ENCODE measurements at places on chromosomes 16 and 17.

GRCh38 chr16:66045626-66046025 is 320.9 kb upstream of the CDH5 start:
- ATAC-seq = no peak

- ATAC-seq = no peak
Measured at GRCh38 chr17:75642784-75643642, 9.8 kb downstream of the SMIM5 start.

DNA sequence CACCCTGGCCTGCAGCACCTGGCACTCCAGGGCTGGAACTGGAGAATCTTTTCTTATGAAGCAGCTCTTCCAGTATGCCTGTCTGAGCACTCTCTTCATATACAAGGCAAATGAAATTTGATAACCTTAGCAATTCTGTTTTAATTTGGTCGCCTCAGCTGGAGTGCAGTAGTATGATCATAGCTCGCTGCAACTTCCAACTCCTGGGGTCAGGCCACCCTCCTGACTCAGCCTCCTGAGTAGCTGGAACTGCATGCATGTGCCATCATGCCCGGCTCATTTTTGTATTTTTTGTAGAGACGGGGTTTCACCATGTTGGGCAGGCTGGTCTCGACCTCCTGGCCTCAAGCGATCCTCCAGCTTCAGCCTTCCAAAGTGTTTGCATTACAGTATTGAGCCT is 140.8 kb upstream of the CHMP6 start:
- no peak for ATAC-seq

- no peak for ATAC-seq
Measured at GRCh38 chr16:86959091-86959651, 358.0 kb downstream of the C16orf95 start.

DNA sequence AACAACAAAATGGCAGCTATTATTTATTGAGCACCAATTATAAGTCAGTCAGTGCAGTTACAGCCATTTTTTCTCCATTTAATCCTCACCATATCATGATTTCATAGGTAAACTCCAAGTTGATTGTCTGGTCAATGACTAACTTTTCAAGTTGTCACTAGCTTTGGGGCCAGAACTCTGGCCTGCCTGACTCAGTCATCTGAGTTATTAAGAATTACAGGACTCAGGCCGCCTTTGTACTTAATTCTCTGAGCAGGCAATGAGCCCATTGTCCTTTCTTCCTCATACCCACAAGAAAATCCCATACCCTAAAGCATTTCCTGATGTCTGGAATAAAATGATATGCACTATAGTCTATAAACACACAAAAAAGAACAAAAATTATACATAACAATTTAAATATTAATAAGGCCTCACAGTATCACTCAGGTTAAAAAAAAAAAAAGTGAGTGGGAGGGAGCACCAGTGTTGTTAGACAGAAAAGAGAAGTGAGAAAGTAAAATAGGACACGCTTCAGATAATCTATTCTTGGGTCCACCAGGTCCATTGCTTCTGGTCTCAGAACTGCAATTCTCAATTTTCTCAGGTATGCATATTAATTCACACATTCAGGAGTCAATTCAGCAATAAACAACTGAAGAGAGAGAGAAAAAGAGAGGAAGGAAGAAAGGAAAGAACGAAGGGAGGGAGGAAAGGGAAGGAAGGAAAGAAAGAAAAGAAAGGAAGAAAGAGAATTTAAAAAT is 70.2 kb downstream of the SPAG9 start:
- ATAC-seq = peak; percentile 36

DNA sequence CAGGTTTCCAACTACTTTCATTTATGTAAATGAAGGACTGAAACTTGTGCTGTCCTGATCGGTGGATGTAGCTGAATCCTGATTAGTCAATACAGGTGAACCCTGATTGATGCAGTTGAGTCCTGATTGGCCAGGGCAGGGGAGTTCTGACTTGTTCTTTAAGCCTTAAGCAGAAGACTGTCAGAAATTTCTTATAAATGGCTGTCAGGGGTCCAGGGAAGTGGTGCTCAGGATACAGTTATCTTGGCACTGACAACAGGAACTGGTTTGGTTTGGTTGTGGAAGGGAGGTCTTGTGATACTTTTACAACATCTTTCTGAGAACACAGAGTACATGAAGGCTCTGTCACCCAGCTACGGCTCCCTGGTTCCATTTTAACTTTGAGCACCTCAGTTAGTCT is 132.1 kb downstream of the KCNJ12 start:
- ATAC-seq = no peak

DNA sequence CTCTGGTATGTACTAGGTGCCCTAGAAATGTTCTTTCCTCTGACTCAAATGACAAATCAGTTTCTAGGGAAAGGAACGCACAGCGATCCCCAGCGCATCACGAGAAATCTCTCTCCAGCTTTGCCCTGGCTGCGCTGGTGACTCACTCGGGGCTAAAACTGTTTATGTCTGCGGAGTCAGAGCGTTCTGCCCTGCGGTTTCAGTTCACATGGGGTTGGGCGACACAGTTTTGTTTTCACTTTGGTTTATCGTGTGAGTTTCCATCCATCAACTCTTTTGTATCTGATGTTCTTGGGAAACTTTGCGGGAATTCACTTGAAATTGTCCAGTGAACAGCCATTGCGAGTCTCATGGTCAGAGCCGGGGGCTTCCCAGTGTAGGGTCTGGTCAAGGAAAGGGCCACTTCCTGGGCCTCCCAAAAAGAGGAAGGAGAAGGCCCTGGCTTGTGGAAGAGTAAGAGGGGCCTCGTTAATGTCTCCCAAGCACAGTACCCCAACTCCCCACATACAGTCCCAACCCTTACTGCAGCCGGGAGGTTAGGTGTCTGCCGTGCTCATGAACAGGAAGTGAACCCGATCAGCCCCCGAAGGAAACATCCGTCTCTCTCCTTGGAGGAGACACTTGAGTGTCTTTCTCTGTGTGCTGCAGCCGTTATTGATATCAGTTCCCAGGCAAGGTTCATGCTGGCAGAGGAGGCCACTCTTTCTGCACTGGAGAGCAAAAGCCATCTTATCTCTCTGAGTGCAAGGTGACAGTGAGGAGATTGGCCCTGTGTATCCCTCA is 643.2 kb downstream of the WWOX start:
- ATAC-seq = peak; percentile 98

DNA sequence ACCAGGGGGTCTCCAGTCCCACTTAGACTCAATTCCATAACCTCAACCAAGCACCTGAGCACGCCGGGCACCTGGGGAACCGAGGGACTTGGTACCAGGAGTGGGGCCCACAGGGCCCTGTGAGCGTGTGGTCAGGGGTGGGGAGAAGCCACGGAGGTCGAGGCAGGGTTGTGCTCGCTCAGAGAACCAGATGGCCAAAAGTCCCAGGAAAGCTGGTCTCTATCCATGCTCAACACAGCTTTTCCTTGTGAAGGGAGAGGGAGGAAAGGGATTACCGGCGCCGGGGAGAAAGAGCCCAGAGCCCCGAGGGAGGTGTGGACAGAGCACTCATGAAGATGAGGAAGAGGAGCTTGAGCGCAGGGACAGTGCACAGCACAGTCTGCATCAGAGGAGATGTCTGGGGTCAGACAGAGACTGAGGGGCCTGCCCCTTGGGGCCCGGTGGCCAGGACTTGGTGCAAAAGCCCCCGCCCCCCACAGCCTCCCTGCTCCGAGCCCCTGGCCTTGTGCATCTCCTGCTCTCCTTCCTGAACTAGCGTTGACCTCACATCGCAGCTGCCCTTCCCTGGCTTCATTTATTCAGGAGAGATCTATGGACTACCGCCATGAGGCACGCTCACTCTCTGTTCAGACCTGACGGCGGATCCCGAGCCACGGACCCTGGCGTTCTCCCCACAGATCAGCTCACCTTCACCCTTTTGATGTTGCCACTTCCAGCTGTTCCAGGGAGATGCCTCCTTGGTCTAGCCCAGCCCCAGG is 355.4 kb upstream of the TNRC6C start:
- ATAC-seq = no peak

- ATAC-seq = no peak
Measured at GRCh38 chr16:1151424-1152122, 1.3 kb upstream of the CACNA1H start.

- ATAC-seq = no peak
Measured at GRCh38 chr17:81891303-81891552, 158 bp downstream of the ALYREF start.

DNA sequence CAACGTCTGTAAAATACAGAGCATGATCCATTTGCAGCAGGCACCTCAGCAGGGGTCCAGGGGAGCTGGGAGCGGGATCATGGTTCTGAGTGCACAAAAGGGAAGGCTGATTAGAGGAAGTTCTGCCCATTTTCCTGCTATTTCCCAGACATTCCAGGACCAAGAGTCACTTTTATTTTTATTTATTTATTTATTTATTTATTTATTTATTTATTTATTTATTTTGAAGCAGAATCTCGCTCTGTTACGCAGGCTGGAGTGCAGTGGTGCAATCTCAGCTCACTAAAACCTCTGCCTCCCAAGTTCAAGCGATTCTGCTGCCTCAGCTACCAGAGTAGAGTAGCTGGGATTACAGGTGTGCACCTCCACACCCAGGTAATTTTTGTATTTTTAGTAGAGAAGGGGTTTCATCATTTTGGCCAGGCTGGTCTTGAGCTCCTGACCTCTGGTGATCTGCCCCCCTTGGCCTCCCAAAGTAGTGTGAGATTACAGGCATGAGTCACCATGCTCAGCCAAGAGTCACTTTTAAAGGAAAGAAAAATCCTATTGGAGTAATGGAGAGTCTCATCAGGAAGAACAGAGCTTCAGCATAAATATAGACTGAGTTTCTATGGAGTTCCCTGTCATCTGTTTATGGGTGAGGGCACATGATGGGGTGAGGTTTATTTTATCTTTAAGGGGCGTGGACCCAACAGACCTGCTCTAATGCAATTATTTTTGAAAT is 355.2 kb downstream of the HAPSTR1 start:
- no peak for ATAC-seq

- ATAC-seq = no peak
Measured at GRCh38 chr16:73170612-73171038, 122.7 kb upstream of the ZFHX3 start.

Measured in activated CD4-positive, CD25-positive, alpha-beta regulatory T cell treated with anti-CD3 and anti-CD28 coated beads, Interleukin-2, amount 50 U/mL, for 24 hours (primary cell).